ENCODE measurements at places on chromosomes 1 and 21. TPM values are rescaled to one million over a fixed set of nuclear protein-coding genes. Genes with fewer than 3 reads are reported as not detected.

DNA sequence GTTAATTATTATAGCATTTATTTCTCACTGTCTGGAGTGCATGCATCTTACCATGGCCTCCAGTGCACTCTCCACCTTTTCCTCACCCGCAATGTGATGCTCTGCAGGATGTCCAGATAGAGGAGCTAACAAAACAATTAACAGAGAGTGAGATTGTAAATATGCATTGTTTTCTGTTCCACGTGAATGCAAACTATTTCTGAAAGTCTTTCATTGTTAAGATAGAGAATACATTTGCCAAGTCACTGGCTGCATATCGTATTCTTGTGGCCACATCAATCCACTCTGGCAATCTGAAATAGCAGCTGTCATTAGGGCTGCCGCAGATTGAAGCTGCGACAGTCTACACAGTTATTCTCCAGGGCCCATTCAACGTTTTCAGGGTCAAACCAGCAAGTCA is 143.8 kb downstream of the DUSP10 start:
- DNase-seq, result no peak

DNA sequence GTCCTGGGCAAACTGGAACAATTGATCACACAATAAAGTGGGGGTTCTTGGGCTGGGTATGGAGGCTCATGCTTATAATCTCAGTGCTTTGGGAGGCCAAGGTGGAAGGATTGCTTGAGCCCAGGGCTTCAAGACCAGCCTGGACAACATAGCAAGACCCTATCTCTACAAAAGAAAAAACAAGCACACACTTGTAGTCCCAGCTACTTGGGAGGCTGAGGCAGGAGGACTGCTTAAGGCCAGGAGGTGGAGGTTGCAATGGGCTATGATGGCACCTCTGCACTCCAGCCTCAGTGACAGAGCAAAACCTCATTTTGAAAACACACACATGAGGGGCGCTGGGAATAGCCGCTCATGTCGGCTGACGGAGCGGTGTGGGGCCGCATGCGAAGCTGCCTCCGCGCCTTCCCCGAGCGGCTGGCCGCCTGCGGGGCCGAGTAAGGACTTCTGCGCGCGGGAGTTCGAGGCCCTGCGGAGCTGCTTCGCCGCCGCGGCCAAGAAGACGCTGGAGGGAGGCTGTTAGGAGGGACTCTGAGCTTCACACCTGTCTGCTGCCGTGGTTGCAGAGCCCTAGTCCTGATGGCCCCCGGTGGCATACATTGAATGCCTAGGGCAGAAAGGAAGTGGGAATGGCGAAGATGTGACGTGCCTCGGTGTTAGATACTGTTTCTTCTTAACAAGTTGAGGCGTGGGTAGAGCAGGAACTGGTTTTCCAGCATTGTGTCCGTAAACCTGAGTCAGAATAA is 59.5 kb downstream of the ACBD3 start:
- no peak for DNase-seq

- DNase-seq, result no peak
These were observed 394.8 kb downstream of the PRDM2 start for GRCh38 chr1:14094611-14095400.

DNA sequence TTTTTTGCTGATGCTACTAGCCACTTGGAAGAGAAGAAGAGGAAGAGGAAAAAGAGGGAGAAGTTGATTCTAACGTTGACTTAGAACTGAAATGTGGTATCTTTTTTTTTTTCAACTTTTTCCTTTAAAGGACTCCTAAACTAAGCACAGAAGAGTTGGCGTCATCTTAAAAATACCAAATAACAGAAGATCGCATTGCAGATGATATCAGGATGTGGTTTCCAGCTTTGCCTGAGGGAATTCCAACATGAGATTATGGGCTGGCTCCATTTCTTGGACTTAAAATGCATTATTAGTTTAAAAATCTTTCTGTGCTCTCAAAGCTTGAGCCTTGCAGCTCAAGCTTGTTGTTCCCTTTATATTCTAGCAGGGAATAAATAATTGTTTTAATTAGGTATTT is 29.8 kb downstream of the WDR3 start:
- no peak for DNase-seq

- DNase-seq, result no peak
These were observed 19.7 kb downstream of the EPHA8 start for GRCh38 chr1:22582661-22583635.

GRCh38 chr1:226603858-226604559 is 55.4 kb downstream of the STUM start:
- DNase-seq, result no peak

Gene CRYAA
- total RNA-seq, result not detected

Gene FCGR1A
- total RNA-seq, result 1.4 TPM

Gene LCE3D
- total RNA-seq, result not detected

Gene SPATA21
- total RNA-seq, result not detected

Data from Right ventricle myocardium inferior (tissue), 1 donor.